ENCODE measurements at places on chromosomes 11 and 22.

DNA sequence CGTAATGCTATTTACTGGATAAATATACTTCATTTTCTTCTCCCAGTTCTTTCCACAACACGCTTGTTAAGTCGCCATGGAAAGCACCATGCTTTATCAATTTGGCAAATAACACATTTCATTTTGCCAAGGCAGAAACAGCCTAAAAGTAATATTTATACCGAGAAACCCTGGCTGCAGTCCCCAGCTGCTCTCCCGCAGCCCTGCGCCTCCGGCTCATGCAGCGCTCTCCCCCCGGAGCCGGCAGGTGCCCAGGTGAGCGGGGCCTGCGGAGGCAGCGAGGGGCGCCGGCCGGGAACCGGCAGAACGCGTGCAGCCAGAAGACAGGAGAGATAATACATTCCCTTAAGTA is 681 bp upstream of the ARHGEF12 start:
- DNase-seq = no peak

DNA sequence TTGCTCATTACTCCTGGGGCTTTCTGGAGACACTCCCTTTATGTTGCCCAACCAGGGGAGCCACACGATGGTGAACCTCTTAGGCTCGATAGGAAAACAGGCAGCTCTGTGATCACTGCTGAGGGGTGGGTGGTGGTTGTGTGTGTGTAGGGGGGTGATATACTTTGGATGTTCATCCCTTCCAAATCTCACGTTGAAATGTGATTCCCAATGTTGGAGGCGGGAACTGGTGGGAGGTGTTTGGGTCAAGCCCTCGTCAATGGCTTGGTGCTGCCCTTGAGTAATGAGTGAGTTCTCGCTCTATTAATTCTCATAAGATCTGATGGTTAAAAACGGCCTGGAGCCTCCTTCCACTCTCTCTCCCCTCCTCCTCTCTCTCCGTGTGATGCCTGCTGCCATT is 204.0 kb upstream of the B3GAT1 start:
- DNase-seq = no peak

GRCh38 chr22:46812788-46813187 is 50.3 kb downstream of the TBC1D22A start:
- DNase-seq = no peak

- no peak for DNase-seq
Measured at GRCh38 chr11:118223570-118223969, 1.2 kb downstream of the JAML start.

DNA sequence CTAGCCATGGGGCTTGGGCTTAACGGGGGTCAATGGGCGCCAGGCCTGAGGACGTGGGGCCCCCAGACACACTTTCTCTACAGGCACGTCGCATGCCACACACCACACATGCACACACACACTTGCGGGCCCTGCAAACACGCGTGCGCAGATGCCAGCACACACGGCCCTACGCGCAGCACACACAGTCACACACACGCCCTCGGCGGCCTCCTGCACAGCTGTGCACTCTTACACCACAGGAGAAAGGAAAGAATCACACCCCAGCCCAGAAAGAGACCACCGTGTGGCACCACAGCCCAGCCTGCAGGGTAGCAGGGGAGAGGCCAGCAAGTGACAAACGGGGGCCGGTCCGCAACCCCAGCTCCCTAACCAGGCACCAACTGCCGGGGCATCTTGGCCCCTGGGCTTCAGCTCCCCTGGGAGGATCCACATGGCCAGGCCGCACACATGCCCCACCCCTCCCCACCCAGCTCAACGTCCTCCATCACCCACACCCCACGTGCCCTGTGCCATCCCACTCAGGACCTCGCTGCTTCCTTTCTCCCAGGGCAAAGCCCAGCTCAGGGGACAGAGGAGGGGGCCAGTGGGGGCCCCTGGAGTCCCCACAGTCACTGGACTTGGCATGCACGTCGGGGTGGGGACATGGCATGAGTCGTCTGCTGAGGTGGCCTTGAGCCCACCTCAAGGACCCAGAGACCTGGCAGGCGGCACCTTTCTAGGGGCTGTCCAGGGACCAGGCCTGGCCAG is 26.3 kb upstream of the TH start:
- DNase-seq = no peak

DNA sequence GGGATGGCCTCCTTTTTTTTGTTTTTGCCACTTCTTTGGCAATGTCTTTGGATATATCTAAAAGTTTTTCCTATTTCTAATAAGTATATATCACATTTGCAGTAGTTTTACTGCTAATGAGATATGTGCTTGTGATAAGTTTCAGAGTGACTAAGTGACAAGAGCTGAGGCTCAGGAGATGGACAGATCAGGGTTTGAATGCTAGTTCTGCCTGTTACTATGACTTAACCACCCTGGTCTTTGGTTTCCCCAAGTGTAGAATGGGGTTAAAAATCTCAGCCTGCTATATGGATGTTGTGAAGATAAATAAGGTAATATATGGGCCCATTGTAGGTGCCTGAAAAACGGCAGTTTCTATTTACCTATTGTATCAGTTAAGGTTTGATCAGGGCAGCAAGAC is 9.1 kb upstream of the MICAL2 start:
- DNase-seq = no peak

GRCh38 chr11:61769946-61770683 is 17.7 kb downstream of the MYRF start:
- no peak for DNase-seq

DNA sequence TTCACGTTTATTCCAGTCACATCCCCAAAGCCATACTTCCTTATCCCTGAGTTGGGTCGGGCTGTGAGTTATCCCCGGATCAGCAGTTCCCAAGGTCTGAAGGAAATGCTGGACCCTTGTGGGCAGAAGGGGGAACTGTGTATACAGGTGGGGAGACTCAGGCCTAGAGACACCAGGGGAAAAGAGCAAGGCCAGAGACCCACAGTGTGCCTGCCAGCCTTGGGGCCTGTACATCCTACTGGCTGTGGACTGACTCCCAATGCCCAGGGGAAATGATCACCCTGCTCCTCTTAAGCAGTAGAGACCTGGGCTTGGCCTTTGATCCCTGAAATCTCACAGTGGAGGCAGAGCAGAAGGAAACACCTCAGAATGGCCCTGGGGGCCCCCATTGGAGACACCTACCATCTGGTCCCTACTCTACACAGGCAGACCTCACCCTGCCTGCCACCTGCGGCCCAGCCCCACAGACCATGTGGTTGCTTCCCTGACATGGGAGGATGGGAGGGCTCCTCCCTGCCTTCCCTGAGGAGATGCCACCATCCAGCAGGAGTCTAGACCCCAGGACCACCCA is 1.3 kb downstream of the SELENOM start:
- DNase-seq = no peak

- DNase-seq = no peak
Measured at GRCh38 chr11:11289669-11290068, 63.4 kb downstream of the CSNK2A3 start.

GRCh38 chr11:91170711-91171110 is 947.9 kb upstream of the CHORDC1 start:
- no peak for DNase-seq
